ENCODE measurements at places on chromosomes 6 and 20. TPM values are rescaled to one million over a fixed set of nuclear protein-coding genes. Genes with fewer than 3 reads are reported as not detected.

The MYLIP gene
- total RNA-seq = 2.5 TPM

The AVP gene
- not detected for total RNA-seq

The SIGLEC1 gene
- total RNA-seq = not detected

The HCK gene
- total RNA-seq = not detected

The MAP7 gene
- total RNA-seq = 0.29 TPM
